AG08395 (cell line): ENCODE measurements at places on chromosomes 16 and 17.

DNA sequence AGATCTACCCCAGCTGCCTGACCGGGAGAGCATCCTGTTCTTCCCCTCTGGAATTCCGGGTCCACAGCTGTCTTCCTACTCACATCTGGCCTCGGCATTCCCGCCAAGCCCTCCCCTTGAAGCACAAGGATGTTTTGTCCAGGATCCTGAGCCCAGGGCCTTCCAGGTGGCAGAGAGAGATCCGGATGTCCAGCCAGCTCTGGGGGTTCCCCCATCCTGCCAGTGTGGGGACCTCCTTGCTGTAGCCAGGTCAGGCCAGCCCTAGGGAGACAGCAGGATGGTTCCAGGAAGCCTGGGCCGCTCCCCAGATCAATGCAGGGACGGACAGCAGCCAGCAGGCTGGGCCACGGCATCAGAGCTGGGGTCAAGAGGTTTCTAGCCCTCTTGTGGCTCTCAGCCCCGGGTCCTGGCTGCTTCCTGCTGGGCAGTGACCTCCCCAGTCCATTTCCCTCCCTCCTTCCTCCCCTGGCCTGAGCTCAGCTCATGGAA lies 55.3 kb downstream of the SOCS3 start:
- no peak for DNase-seq

GRCh38 chr16:21684199-21684598 lies 20.4 kb downstream of the OTOA start:
- DNase-seq = no peak

GRCh38 chr17:67676305-67676704 lies 41.4 kb upstream of the NOL11 start:
- no peak for DNase-seq

GRCh38 chr16:49466529-49466831 lies 92.9 kb downstream of the C16orf78 start:
- no peak for DNase-seq

GRCh38 chr16:3819746-3820724 lies 60.5 kb downstream of the CREBBP start:
- peak; percentile 86 for DNase-seq

DNA sequence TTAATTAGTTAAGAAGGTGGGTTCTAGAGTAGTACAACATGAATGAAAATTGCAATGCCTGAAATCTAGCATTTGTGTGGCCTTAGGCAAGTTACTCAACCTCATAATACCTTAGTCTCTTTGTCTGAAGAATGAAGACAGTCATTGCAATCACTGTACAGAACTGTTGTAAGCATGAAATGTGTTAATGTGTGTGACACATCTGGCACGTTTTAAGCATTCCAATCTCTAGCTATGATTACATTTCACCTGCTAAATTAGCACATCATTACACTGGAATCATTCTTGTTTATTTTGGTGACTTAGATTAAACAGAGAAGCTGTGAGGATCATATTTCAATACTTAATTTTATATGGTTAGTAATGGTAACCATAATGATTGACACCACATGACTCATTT lies 629.7 kb upstream of the KIF2B start:
- DNase-seq = no peak

- no peak for DNase-seq
These were observed 70.3 kb downstream of the MYO1D start for GRCh38 chr17:32806646-32807045.

GRCh38 chr17:21001111-21001812 lies 41.5 kb downstream of the USP22 start:
- DNase-seq = no peak

- peak; percentile 55 for DNase-seq
These were observed 349.1 kb downstream of the SEC14L1 start for GRCh38 chr17:77489893-77490255.

GRCh38 chr16:54412037-54412436 lies 125.5 kb upstream of the IRX3 start:
- no peak for DNase-seq

GRCh38 chr17:68161644-68162428 lies 86.0 kb upstream of the AMZ2 start:
- no peak for DNase-seq

DNA sequence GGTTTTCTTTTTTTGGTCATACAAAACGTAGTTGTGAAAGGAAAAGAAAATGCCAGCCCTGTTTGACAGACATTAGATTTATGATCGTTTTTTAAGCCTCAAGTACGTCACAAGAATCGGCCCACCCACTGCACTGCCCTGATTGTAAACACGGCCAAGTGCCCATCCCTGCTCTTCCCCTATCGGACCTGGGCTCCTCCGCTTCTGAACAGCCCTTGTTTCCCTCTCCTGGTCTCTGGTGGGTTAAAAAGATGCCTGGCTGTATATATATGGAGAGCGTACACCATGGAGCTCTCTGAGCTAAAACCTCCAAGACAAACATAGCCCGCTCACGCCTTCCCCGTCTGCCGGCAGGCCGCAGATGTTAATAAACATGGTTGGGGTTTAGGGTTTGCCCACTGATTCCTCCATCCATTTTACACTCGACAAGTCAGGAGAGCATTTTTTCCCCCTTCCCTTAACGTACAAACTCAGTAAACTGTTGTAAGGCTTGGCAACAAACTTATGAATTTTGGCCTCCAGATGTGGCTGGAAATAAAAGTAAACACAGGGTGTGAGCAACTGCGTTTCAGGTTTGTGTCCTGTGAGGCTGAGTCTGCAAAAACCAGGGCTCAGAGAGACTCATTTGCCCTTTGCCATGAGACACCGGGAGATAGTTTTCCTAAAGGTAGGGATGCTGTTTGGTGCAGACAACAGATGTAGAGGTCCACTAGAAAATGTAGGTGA lies 325.9 kb downstream of the SOX9 start:
- DNase-seq = no peak

DNA sequence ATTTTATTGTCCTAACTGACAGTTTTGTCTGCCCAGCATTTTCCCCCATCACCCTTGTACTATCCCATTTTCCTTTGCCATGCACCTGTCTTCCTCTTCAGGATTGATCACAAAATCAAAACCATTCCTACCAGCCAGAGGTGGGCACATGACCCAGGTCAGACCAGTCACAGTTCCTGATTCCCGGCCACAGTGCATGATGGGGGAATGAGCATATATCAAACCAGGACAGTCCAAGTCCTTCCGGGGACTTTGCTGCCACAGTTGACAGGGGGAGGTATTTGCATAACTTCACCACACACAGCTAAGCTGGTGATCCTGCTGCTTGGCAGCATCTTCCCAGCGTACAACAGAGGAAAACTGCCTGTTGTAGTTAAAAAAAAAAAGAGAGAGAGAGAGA lies 493.9 kb downstream of the WWOX start:
- DNase-seq = no peak

GRCh38 chr16:22329199-22329695 lies 32.0 kb downstream of the POLR3E start:
- no peak for DNase-seq

GRCh38 chr17:50060951-50061712 lies 5.2 kb downstream of the ITGA3 start:
- peak; percentile 57 for DNase-seq

GRCh38 chr17:45046537-45047125 lies 4.8 kb downstream of the DCAKD start:
- DNase-seq = no peak

- DNase-seq = no peak
These were observed 5.2 kb upstream of the DLX4 start for GRCh38 chr17:49963626-49964302.

DNA sequence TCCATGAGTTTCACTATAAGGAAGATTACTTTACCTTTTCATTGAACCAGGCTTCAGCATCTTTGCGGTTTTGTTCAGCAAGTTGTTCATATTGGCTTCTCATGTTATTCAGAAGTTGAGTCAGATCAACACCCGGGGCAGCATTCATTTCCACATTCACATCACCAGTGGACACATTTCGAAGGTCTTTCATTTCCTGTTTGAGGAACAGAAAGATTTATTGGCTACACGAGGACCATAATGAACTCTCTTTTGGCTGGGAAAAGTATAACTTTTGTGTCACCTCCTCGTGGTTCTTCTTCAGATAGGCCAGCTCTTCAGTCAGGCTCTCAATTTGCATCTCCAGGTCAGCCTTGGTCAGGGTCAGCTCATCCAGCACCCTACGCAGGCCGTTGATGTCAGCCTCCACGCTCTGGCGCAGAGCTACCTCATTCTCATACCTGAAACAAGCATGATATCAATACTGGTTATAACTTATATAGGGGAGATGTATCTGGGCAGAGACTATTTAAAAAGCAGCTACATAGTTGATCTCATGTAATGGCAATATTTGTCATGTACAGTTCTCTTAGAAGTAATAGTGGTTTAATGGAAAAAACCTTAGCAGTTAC lies 2.1 kb downstream of the KRT10 start:
- DNase-seq = no peak

GRCh38 chr17:75335315-75335714 lies 46.1 kb upstream of the SLC25A19 start:
- DNase-seq = no peak

DNA sequence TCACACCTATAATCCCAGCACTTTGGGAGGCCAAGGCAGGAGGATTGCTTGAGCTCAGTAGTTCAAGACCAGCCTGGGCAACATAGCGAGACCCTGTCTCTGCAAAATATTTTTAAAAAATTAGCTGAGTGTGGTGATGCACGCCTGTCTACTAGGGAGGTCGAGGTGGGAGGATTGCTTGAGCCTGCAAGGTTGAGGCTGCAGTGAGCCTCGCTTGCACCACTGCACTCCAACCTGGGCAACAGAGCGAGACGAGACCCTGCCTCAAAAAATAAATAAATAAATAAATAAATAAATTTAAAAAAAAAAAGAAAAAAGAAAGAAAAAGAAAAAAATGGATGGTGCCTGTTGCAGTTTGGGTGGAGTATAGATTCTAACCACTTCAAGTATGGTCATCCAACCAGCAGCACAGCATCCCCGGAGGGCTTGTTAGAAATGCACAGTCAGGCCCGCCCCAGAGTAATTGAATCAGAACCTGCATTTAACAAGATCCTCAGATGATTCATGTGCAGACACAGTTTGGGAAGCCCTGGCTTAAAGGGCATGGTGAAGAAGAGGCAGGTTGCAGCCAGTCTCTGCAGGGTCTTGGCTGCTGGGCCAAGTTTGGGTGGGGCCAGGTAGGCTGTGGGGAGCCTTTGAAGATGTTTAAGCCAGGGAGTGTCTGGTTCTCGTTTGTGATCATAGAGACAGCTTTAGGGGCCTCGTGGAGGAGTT lies 40.8 kb downstream of the MRC2 start:
- DNase-seq = no peak

DNA sequence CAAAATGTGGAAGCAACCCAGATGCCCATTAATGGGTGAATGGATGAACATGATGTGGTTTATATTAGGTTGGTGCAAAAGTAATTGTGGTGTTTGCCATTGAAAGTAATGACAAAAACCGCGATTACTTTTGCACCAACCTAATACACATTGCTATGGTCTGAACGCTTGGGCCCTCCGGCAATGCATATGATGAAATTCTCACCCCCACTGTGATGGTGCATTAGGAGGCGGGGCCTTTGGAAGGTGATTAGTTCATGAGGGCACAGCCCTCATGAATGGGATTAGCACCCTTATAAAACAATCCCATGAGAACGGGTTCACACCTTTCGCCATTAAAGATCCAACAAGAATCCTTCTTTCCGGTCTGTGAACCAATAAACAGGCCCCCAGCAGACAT lies 25.3 kb upstream of the PRM1 start:
- no peak for DNase-seq

DNA sequence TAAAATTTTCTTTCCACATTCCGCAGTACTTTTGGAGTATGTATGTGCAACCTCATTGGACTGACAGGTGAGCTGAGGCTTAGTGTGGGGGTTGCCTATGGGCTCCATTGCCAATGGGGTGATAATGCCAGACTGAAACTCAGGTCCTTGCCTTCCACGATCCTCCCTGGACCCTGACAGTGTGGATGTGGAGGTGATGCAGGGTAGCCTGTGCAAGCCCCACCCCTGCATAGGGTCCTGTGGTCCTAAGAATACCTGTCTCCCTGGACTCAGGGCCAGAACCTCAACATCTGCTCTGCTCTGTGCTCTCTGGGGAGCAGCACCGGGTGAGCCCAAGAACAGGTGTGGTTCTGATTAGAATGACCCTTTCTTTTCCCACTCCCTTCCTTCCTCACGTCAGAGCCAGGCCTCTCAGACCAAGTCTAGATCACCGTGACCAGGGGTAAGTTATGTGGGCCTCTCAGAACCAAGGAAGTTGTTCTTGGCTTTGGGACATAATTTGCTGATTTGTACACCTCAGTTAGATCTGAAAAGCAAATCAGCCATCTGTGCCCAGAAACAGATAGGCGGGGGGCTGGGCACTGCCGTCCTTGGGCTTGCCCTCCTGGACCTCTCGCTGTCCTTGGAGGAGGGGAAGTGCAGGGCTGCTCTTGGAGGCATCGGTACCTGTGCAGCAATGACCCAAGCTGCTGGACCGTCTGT lies 8.4 kb upstream of the TNS4 start:
- no peak for DNase-seq

DNA sequence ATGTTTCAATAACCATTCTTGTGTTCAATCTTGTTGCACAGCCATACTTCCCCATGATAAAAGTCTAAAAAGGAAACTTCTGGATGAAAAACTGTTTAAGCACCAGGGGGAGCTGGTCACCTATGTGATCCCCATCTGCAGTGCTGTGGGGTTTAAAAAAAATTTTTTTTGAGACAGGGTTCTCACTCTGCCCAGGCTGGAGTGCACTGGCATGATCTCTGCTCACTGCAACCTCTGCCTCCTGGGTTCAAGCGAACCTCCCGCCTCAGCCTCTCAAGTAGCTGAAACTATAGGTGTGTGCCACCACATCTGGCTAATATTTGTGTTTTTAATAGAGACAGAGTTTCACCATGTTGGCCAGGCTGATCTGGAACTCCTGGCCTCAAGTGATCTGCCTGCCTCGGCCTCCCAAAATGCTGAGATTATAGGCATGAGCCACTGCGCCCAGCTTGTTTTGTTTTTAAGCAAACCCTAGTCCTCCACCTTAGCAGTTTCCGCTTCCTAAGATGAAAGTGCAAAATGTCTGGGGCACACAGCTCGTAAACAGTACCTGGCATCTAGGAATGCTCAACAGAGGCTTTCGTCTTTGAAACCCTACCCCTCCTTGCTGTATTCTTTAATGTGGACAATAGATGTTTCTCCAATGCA lies 25.4 kb downstream of the DNAJA2 start:
- DNase-seq = peak; percentile 66

- no peak for DNase-seq
These were observed 71.5 kb upstream of the RCVRN start for GRCh38 chr17:9976283-9977179.

- no peak for DNase-seq
These were observed 1424.4 kb downstream of the CDH8 start for GRCh38 chr16:60611844-60612243.

- peak; percentile 45 for DNase-seq
These were observed 489.3 kb upstream of the SOX9 start for GRCh38 chr17:71631483-71631882.

DNA sequence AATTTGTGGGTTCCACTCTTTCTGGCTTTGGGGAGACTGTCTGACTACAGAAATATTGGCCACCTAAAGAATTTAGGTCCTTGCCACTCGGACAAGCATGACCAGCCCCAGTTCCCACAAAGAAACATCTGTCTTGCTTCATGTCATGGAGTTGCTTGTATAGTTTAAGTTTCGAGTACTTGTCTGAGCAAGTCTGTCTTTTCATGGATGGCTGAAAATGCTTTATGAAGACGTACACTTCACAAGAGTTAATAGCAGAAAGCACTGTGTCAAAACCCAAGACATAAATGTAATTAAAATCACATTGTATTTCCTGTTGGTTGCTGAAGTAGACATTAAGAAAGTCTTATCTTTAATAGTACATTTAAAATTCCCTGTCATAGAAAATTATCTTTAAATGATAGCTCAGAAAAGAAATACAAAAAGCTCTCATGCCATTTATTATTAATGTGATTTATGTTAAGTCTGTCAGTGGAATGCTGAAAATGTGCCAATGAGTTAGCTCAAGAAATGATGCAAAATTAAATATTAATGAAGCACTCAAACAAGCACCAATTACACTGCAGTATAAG lies 29.8 kb upstream of the XYLT2 start:
- DNase-seq = no peak
